ENCODE measurements at places on chromosomes 12 and 14. TPM values are rescaled to one million over a fixed set of nuclear protein-coding genes. Genes with fewer than 3 reads are reported as not detected.

DNAI7 gene
- 0.57 TPM for total RNA-seq

SERPINA10 gene
- not detected for total RNA-seq

ARHGAP9 gene
- total RNA-seq, result 0.07 TPM

LDHB gene
- 1,015 TPM for total RNA-seq

DNA sequence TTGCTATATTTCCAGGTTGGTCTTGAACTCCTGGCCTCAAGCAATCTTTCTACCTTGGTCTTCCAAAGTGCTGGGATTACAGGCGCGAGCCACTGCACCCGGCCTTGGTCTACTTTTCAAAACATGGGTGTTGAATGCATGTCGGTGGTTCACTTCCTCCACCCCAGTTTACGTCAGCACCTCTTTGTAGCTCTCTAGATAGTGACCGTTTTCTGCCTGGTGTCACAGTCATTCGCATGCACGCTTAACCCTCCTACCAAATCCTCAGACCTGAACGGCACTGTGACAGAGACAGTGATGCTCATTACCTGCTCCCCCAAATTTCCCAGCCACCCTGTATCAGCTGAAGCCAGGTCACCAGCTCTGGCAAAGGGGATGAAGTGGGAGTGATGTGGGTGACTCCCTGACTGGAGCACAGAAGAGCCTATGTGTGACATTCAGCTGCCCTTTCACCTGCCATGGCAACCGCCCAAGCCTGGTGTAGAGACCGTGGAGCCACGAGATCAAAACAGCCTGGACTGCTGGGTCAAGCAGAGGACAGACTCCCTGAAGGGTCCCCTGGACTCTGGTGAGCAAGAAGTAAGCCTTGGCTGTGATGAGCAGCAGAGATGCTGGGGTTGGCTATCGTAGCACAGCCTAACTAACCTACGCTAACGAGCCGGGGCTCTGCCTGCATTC, 66.2 kb upstream of the GPR68 start:
- H3K27me3 ChIP-seq, result peaks cover 43% of the 10 kb centered on the region
- no peaks in the 10 kb centered on the region for H3K4me1 ChIP-seq
- H3K36me3 ChIP-seq, result no peaks in the 10 kb centered on the region
- no peak for DNase-seq

GRCh38 chr12:4137015-4137414, 136.5 kb upstream of the CCND2 start:
- H3K36me3 ChIP-seq, result no peaks in the 10 kb centered on the region
- H3K4me1 ChIP-seq, result peaks cover 4% of the 10 kb centered on the region
- no peak for DNase-seq

GRCh38 chr14:102215576-102216250, 76.0 kb downstream of the WDR20 start:
- H3K27ac ChIP-seq, result peak overlapping the region; percentile 59
- H3K27me3 ChIP-seq, result no peaks in the 10 kb centered on the region
- H3K4me3 ChIP-seq, result no peak overlapping the region
- peaks cover 22% of the 10 kb centered on the region for H3K4me1 ChIP-seq
- no peak for DNase-seq

- H3K4me1 ChIP-seq, result no peaks in the 10 kb centered on the region
- DNase-seq, result no peak
- H3K27ac ChIP-seq, result no peak overlapping the region
- no peak overlapping the region for H3K4me3 ChIP-seq
- H3K36me3 ChIP-seq, result no peaks in the 10 kb centered on the region
Measured at GRCh38 chr14:71682337-71682736, 249.9 kb upstream of the RGS6 start.

- no peak overlapping the region for H3K27ac ChIP-seq
- no peak overlapping the region for H3K4me3 ChIP-seq
- H3K4me1 ChIP-seq, result no peaks in the 10 kb centered on the region
Measured at GRCh38 chr14:61246721-61247120, 34.4 kb downstream of the TMEM30B start.

DNA sequence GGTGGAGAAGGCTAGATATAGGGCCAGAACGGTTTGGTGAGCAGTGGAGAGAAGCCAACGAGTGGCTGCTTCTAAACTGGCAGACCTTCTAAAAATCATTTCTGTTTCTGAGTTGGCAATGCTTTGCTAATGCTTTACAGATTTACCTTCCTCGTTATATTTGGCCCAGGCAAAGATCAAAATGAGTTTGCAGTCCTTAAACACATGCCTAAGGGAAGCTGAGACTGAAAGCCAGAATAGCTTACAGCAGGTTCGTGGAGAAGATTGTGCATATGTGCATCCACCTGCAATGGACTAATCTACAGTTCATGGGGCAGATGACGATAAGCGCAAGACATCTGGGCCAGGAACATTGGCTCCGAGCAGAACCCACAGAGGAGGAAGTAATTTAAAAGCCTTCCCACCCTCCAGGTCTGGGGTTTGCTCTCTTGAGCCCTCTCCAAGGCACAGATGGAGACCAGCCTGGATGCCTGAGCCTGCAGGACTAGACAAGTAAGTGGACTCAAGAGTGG, 99.4 kb downstream of the NINJ2 start:
- H3K27ac ChIP-seq, result no peak overlapping the region
- H3K27me3 ChIP-seq, result no peaks in the 10 kb centered on the region
- no peak overlapping the region for H3K4me3 ChIP-seq
- H3K4me1 ChIP-seq, result no peaks in the 10 kb centered on the region
- H3K36me3 ChIP-seq, result no peaks in the 10 kb centered on the region

DNA sequence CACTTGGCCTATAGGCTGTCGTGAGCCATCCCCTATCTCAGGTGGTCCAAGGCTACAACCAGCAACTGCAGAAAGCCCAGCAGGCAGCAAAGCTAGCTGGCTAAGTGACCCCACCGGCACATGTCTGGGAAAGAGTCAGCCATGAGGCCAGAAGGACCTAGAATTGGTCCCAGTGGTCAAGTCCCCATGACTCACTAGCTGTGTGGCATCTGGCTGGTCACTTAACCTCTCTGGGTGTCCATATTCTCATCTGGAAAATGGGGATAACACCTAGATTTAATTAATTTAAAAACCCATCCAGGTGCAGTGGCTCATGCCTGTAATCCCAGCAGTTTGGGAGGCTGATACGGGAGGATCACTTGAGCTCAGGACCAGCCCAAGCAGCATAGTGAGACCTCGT, 37.6 kb downstream of the SYNE3 start:
- no peak overlapping the region for H3K27ac ChIP-seq
- no peak overlapping the region for H3K4me3 ChIP-seq
- H3K4me1 ChIP-seq, result no peaks in the 10 kb centered on the region
- H3K27me3 ChIP-seq, result no peaks in the 10 kb centered on the region

GRCh38 chr14:64958743-64959142, 13.4 kb downstream of the RAB15 start:
- no peaks in the 10 kb centered on the region for H3K4me1 ChIP-seq
- no peak overlapping the region for H3K27ac ChIP-seq
- H3K36me3 ChIP-seq, result no peaks in the 10 kb centered on the region
- DNase-seq, result no peak
- no peaks in the 10 kb centered on the region for H3K27me3 ChIP-seq

GRCh38 chr14:60677701-60678100, 28.4 kb upstream of the SIX1 start:
- no peaks in the 10 kb centered on the region for H3K4me1 ChIP-seq
- no peaks in the 10 kb centered on the region for H3K36me3 ChIP-seq
- H3K4me3 ChIP-seq, result no peak overlapping the region
- H3K27ac ChIP-seq, result no peak overlapping the region
- no peak for DNase-seq

DNA sequence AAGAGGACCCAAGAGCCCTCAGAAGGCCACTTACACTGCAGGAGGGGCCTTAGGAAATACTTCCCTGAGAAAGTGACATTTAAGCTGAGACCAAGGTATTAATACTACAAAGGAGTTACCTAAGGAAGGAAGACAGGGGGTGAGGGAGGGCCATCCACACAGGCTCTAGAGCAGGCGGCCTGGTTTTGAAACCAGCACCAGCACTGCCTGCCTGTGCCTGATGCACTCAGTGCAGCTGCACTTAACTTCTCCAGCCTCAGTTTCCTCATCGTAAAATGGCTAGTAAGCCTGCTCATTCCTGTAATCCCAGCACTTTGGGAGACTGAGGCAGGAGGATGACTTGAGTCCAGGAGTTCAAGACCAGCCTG, 45.5 kb upstream of the PLEKHG6 start:
- DNase-seq, result no peak
- peaks cover 15% of the 10 kb centered on the region for H3K4me1 ChIP-seq
- no peak overlapping the region for H3K4me3 ChIP-seq

- no peaks in the 10 kb centered on the region for H3K4me1 ChIP-seq
- no peak overlapping the region for H3K27ac ChIP-seq
- H3K4me3 ChIP-seq, result no peak overlapping the region
- no peaks in the 10 kb centered on the region for H3K27me3 ChIP-seq
- no peak for DNase-seq
Measured at GRCh38 chr14:25933731-25934130, 664.1 kb downstream of the NOVA1 start.

GRCh38 chr14:33545696-33546095, 405.2 kb downstream of the EGLN3 start:
- no peak overlapping the region for H3K4me3 ChIP-seq
- no peaks in the 10 kb centered on the region for H3K36me3 ChIP-seq
- no peak for DNase-seq
- H3K4me1 ChIP-seq, result no peaks in the 10 kb centered on the region
- no peak overlapping the region for H3K27ac ChIP-seq
- H3K27me3 ChIP-seq, result no peaks in the 10 kb centered on the region
